ENCODE measurements at places on chromosomes 2 and 18.

GRCh38 chr18:58362829-58363271 is 266.0 kb downstream of the ALPK2 start:
- no peak for DNase-seq

- DNase-seq: no peak
Observed at GRCh38 chr2:126449677-126450076, 206.3 kb upstream of the GYPC start.

GRCh38 chr2:83342860-83343329 is 1116.2 kb downstream of the SUCLG1 start:
- DNase-seq: no peak

DNA sequence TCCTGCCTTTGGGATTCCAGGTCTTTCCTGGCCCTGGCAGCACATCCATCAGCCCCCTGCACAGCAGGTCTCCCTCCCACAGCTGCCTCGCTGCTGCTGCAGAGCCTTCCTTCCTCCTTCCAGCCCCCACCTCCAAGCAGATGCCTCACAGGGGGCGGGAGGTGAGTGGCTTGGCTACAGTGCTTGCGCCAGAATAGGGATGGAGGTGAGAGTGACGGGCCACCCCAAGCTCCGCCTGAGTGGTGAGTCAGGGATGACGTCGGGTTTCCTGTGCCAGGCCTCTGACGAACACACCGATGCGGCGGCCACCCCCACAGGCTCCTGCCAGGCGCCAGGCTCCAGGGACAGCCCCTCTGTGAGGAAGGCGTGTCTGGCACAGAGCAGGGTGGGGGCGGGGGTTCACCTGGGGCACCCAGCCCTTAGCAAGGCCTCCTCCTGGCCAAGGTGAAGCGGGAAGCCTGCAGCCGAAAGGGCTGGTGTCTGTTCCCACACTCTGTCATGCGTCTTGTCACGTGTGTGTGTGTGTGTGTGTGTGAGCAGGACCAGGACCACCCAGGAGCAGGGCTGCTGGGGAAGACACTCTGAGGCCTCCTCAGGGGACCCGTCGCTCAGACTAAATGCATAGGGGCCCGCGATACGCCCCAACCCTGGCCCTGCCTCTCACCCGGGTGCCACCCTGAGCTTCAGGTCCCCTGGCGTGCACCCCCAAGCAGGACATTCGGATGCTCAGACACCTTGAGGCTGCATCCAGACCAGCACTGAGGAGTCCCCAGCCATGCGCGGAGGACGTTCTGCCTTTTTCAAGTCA is 3.4 kb upstream of the DUSP2 start:
- DNase-seq: peak; percentile 36

- DNase-seq: no peak
Observed at GRCh38 chr2:111029181-111029927, 91.4 kb upstream of the BCL2L11 start.

GRCh38 chr2:121825003-121825950 is 69.8 kb downstream of the TSN start:
- no peak for DNase-seq

GRCh38 chr18:23723121-23723520 is 33.9 kb downstream of the LAMA3 start:
- peak; percentile 79 for DNase-seq

GRCh38 chr2:190180313-190181122 is 118.0 kb upstream of the MSTN start:
- no peak for DNase-seq

DNA sequence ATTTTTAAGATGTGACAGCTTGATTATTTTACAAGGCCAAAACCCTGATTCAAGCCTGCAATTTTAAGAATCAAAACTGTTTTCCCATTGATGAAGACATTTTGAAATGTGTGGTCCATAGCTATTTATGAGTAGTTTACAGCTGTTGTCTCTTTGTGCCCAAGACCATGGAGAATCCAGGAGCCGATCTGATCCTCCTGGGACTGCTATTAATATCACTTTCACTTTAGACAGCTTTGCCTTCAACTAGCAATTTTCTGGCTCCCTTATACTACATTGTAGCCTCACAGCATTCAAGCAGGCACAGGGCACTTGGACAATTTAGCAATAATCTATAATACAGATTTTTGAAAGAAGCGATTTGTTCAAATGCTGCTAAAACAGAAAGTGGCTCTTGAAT is 172.9 kb downstream of the SLC8A1 start:
- no peak for DNase-seq

GRCh38 chr2:161913865-161914264 is 160.2 kb downstream of the DPP4 start:
- no peak for DNase-seq

DNA sequence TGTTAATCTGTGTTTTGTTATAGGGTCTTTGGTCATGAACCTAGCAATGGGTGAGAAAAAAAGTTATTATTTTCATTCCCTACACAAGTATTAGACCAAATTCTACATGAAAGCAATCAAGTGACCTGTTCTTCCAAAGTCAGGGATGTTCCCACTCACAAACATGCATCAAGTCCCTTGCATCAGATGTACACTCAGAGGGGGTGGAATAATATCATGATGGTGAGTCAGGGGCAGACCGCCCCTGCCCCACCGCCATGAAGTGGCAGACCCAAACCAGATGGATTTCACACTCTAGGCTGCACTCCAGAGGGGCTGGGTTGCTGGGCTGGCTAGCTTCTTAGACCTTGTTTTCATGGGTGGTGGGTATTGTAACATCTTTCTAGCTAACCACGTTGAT is 91.4 kb downstream of the ACAA2 start:
- DNase-seq: no peak

- DNase-seq: no peak
Observed at GRCh38 chr18:73752965-73753364, 394.7 kb downstream of the FBXO15 start.

GRCh38 chr2:74440378-74441169 is 1.2 kb downstream of the RTKN start:
- no peak for DNase-seq

DNA sequence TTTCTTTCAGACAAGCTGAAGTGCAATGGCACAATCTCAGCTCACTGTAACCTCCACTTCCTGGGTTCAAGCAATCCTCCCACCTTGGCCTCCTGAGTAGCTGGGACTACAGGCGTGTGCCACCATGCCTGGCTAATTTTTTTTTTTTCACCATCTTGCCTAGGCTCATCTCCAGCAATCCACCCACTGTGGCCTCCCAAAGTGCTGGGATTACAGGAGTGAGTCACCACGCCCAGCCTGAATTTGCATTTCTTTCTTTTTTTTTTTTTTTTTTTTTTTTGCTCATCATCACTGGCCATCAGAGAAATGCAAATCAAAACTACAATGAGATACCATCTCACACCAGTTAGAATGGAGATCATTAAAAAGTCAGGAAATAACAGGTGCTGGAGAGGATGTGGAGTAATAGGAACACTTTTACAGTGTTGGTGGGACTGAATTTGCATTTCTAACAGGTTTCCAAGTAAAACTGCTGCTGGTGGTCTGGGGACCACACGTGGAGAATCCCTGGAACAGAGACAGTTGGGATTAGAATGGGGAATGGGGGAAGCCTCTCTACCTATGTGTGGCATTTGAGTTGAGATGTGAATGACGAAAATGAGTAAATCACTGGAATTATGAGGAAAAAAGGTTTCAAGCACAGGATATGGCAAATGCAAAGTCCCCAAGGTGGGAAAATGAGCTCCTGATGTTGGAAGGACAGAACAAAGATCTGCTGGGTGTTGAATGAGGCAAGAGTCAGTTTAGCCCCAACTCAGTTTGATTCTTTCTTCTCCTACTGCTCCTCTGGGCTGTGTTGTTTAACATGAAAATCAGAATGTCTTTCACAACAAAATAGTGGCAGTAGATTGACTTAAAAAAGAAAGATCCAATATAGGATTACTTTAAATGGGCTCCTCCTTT is 88.8 kb upstream of the MAP4K4 start:
- no peak for DNase-seq

DNA sequence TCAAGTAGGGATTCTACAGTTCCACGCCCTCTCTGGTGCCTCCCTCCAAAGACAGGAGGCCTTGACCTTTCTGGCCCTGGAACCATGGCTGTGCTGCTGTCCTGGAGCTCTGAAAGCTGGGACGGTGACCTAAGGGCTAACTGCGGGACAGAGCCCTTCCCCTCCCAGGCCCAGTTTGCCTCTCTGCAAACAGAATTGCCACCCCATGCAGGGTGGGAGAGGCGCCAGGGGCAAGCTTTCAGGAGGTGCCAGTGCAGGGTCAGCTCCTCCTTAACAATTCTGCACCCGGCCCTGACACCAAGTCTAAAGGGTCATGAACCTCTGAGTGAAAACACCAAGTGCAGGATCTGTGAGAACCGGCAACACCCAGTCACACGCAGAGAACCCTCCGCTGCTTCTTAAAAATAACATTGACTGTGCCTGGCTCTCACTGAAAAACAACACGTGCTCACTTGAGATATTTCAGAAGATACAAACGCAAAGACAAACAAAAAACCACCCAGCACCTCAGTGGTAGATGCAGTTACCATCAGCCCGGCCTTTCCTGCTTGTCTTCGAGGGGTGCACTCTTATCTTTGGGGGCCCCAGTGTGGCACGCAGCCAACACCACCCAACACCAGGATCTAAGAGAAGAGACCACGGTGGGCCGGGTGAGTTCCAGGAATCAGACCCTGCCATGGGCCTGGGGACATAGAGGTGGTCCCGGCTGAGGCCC is 1.1 kb upstream of the SNED1 start:
- no peak for DNase-seq

GRCh38 chr2:108896741-108897140 is 92.3 kb downstream of the EDAR start:
- DNase-seq: no peak

DNA sequence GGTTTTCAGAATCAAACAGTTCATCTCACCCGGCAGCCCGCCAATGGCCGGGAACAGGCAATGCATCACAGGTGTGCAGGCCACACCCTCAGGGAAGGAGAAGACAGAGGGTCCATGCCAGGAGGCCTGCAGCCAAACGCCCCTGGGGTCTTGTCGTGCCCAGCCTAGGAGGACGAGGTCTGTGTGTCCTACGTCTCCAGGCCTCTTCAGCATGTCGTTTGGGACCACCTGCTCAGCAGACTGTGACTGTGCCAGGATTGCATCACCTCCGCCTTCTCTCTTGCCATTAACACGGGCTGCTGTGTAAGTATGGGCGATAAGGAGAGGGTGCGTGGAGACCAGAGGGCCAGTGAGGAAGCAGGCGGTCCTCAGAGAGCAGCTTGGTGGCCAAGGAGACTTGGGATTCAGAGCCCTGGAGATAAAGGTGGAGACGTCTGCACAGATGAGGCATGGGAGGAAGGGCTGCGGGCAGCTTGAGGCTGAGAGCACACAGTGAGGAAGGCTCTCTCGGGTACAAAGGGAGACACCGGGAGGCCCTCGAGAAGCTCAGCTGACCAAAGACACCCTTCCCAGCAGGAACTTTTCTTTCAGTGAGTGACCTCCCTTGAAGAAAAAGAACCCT is 37.4 kb upstream of the KLHL29 start:
- no peak for DNase-seq

GRCh38 chr2:105790461-105791149 is 45.9 kb downstream of the NCK2 start:
- no peak for DNase-seq

DNA sequence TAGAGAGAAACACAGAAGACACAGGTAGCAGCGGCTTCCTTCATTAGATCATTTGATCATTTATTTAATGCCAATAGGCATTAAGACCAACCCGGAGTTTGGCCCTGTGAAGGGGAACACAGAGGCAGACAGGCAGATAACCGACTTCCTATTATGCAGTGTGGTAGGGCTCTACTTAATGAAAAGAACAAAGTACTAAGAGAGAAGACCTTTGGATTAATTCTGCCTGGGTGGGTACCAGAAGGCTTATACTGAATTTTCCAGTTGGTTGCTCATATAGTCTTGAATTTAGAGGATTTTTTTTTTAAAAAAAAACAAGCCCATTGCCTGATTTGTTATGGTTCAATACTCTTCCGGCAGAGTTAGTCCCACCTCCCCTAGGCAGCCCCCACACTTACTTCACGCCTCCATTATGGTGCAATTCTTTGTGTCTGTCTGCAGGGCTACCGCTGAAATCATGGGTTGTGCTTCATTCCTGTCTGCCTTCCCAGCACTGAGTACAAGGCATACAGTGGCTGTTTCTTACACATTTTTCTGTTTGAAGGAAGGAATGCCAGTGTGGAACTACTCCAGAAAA is 244.3 kb upstream of the APCDD1 start:
- DNase-seq: no peak

- DNase-seq: no peak
Observed at GRCh38 chr2:201930831-201931230, 102.8 kb upstream of the FZD7 start.

GRCh38 chr2:167844714-167845530 is 402.5 kb downstream of the STK39 start:
- no peak for DNase-seq

DNA sequence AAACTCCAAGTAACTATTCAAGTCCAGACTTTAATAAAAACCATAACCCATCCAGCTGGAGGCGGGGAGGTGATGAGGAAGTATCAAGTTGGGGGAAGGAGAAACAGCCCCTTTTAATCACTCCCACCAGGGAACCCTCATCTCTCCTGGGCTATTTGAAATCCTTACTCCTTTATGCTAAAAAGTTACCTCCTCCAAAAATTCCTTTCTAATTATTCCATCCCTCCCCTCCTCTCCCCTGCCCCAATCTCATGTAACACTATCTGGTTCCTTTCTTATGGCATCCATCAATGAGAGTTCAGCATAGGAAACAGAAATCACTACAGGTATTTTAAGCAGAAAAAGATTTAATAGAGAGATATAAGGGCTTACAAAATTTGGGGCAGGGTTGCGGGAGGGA is 9.3 kb upstream of the SLC14A2 start:
- DNase-seq: no peak

- no peak for DNase-seq
Observed at GRCh38 chr2:2899826-2900225, 477.8 kb downstream of the EIPR1 start.

GRCh38 chr2:163610817-163611556 is 124.8 kb downstream of the FIGN start:
- DNase-seq: no peak

GRCh38 chr2:238136820-238137537 is 1.5 kb upstream of the KLHL30 start:
- no peak for DNase-seq

GRCh38 chr2:234305846-234306245 is 191.0 kb downstream of the ARL4C start:
- peak; percentile 42 for DNase-seq
